ENCODE measurements at places on chromosomes 6 and 20.

DNA sequence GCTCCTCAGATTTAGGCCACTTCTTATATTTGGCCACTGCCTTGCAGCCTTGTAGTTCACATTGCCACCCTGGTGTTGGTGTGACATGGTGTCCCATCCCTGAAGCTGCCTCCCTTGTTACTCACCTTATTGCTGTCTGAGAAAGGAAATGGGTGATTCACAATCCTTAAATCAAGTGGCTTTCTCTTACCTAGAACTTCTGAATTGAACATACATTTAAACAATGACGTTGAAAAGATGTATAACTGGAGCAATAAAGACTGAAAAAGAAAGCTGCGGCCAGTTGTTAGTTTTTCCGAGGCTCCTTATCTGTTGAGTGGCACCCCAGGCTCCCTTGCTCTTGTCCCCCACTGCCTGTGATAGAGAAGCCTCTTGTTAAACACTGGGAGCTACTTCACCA, 28.8 kb upstream of the GNRH2 start:
- no peak for DNase-seq

- no peak for DNase-seq
Measured at GRCh38 chr6:139265512-139266190, 26.1 kb downstream of the TXLNB start.

GRCh38 chr20:710780-711450, 35.3 kb upstream of the SCRT2 start:
- DNase-seq: no peak

DNA sequence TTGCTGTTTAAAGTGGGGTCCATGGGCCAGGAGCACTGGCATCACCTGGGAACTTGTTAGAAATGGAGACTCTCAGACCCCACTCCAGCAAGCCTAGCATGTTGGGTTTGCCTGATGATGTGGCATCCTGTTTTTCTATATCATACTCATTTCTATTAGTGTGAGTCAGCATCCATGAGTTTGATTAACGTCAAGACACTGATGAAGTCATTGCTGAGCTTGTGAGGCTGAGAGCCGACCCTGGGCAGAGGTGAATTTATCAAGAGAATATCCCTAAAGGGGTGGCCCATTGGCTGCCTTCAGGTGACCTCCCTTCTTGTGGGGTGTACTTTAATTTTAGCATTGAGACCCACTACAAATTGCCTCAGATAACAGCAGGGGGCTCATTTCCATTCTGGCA, 43.4 kb upstream of the RNF144B start:
- DNase-seq: peak; percentile 23

DNA sequence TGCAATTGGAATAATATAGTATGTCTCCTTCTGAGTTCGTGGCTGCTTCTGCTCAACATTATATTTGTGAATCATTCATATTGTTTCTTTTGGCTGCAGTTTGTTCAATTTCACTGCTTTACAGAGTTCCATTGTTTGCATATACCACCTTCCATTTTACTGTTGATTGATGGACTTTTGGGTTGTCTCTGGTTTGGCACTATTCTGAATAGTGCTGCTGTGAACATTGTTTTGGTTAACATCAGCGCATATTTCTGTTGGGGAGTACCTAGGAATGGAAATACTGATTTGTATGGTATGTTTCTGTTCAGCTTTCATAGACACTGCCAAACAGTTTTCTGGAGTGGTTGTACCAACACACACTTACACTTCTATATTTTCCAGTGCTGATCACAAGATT, 46.9 kb downstream of the UST start:
- no peak for DNase-seq
